ENCODE measurements at places on chromosomes 5 and 9. TPM values are rescaled to one million over a fixed set of nuclear protein-coding genes. Genes with fewer than 3 reads are reported as not detected.

NTNG2 gene
- under 0.01 TPM for total RNA-seq

SLC25A25 gene
- 12.6 TPM for total RNA-seq

GDF9 gene
- under 0.01 TPM for total RNA-seq

DNA sequence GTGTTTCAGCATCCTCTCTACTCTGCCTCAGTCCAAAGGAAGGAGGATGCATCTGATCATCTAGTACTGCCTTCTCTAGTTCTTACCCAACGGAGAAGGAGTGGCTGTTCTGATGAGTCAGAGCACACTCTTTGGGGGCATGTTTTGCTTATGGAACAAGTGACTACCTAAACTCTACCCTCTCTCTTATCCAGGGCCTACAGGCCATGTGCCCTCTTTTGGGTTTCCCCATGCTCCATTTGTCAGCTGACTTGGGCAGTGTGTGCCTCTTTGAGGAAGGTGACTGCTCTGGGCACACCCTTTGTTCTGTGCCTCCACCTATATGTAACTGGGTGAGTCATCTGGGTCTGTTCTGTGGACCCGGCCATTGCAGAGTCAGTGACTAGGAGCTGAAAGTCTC is 89.6 kb upstream of the BNC2 start:
- peak; percentile 40 for DNase-seq

DNA sequence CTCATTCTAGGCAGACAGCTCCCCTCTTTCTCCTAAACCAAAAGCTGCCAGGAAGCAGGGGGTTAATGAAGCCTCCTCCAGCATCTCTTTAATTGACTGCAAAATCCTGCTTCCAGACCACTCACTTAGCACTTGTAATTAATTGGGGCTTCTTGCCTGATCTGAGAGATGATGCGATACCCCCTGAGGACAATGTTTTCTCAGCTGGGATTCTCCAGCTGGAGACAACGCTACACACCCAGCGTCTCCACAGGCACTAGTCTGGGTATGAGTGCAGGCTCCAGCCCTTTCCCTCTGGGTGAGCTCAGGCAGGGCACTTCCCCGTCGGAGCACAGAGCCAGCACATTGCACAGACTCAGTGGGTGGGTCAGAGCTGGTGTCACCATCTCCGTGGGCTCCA is 16.1 kb downstream of the CPLX2 start:
- DNase-seq, result no peak

DNA sequence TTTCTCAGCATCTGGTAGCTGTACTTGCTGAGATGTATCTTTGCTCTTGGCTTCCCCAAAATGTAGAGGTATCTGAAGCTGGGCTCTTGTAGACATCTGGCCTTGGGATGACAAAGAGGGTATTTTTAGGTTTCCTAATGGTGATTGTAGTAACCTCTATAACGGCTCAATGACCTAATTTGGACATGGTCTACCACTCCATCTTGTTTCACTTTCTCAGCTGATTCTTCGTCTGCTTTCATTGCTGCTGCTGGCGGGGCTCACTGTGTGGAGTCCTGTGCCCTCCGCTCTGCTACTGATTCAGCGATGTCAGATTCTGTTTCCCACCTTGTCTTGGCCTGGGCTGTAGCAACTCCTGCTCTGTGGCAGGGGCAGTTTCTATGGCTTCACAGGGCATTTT is 12.7 kb upstream of the MARCHF11 start:
- DNase-seq, result no peak

- no peak for DNase-seq
Measured at GRCh38 chr9:70385426-70385825, 29.0 kb downstream of the KLF9 start.

GRCh38 chr9:127955294-127956015 is 17.8 kb upstream of the DPM2 start:
- DNase-seq, result peak; percentile 77

GRCh38 chr9:3534614-3535404 is 9.0 kb upstream of the RFX3 start:
- no peak for DNase-seq

GRCh38 chr5:65062469-65063083 is 293.8 kb downstream of the CWC27 start:
- DNase-seq, result peak; percentile 96

Data from bronchial epithelial cell (primary cell).